Body of pancreas (tissue), 4 donors: ENCODE measurements at places on chromosomes 12 and 14. TPM values are rescaled to one million over a fixed set of nuclear protein-coding genes. Genes with fewer than 3 reads are reported as not detected.

GRCh38 chr12:108947097-108947496 is 67.2 kb downstream of the DAO start:
- DNase-seq: no peak

DNA sequence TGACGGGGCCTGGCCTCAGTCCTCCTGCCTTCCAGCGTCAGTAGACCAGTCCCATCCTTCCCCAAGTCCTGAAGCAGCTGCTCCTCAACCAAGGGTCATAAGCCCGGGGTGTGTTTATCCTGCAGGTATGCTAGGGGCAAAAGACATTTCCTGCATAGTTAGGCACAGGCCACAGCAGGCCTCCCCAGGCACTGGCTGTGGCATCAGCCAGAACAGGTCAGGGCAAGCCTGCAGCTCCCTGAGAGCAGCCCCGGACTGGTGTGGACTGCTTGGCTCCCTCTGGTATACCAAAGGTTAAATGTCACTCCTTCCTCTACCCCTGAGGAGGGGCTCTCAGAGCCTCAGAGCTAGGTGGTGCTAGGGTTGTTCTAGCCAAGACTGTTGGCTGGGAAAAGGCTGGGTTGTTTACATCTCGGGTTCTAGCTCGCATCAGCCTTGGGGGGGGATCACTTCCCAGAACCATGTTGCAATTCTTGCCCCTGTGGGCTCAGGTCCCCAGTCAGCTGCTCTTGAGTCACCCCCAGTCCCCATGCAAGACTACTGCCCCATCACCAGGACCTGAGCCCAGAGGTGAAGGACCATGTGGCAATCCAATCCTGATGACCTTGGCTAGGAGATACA is 2.9 kb downstream of the MMP14 start:
- no peak for DNase-seq

The PROX2 gene
- 0.52 TPM for total RNA-seq

- DNase-seq: peak; percentile 73
These were observed 44.7 kb downstream of the CCDC88C start for GRCh38 chr14:91372671-91373495.

- DNase-seq: no peak
These were observed 7.2 kb upstream of the FOXN3 start for GRCh38 chr14:89424241-89424640.

DNA sequence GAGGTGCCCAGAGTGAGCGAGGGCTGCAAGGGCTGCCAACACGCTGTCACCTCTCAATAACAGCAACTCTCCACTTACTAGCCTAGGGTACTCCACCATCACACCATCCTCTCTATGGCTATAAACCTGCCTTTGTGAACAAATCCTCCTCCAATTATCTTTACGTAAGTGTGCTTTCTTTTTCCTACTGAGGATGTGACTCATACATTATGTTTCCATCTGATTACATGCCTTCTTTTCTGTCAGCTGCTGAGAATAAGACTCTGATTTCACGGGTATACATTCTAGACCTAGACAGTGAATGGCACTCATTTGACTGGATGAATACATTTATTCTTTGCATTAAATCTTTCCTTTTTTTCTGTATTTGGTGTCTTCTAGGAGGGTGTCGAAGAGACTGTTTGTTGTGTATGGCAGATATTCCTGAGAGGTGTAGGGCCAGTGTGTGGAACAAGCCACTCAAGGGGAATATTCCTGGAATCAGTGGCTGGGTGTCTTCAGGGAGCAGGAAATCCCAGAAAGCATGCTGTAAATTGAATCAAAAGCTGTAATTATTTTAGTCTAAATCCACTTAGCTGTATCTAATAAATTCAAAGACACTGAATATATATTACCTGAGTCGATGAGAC is 327.3 kb upstream of the TMTC1 start:
- DNase-seq: no peak

The REP15 gene
- total RNA-seq: 1.0 TPM

The CLMN gene
- total RNA-seq: 54.7 TPM

DNA sequence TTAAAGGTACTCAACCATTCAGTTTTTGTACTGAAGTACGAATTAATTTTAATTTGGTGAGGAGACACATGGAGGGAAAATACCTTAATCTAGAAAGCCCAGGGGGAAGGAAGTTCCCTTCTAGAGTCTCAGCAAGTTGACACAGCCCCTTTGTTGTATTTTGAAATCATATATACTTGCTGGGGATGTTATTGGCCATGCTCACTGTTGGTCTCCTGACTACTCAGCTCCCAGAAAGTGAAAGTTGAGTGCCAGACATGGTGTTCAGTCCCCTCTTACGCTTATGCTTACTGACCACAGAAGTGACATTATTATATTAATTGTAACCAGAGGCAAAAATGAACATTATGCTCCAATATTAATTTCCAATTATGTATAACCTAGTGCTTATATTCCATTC is 28.1 kb downstream of the ARF6 start:
- DNase-seq: no peak

DNA sequence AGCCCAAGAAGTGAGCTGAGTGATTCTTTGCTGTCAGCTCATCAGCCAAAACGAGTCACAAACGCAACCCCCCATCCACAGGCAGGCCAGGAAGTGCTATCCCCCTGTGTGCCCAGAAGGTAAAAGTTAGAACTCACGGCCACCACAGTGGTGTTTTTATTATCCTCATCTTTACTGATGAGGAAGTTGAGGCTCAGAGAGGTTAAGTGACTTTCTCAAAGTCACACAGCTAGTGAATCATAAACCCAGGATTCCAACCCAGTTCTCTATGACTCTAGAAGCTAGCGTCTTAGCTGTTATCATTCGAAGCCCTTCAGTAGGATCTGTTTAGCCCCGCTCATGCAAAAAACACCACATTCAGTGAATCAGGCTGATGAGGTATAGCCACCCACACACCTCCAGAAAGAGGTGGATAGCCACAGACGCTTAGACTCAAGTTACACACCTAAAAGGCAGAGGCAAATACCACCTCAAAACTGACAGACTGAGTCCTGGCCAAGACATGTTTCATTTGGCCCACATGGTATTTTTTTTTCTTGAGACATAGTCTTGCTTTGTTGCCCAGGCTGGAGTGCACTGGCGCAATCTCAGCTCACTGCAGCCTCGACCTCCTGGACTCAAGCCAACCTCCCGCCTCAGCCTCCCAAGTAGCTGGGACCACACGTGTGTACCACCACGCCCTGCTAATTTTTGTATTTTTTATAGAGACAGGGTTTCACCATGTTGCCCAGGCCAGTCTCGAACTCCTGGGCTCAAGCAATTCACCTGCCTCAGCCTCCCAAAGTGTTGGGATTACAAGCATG is 100.7 kb downstream of the SCARB1 start:
- no peak for DNase-seq

- DNase-seq: no peak
These were observed 329.3 kb upstream of the OR4E1 start for GRCh38 chr14:22002860-22003284.

- DNase-seq: peak; percentile 78
These were observed 203.4 kb downstream of the KIF26A start for GRCh38 chr14:104341532-104342434.

The EPYC gene
- not detected for total RNA-seq

DNA sequence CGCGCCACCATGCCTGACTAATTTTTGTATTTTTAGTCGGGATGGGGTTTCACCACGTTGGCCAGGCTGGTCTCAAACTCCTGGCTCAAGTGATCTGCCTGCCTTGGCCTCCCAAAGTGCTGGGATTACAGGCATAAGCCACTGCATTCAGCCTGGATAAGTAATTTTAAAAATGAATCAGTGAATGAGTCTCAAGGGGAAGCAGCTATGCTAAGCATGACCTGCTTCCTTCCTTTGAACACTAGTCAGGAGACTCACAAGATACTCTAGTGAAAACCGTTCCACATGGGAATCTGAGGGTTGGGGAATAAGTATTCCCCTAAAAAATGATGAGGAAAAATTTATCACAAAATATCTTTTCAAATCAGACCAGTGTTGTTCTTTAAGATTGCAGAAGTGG is 10.7 kb upstream of the FAM234B start:
- no peak for DNase-seq

DNA sequence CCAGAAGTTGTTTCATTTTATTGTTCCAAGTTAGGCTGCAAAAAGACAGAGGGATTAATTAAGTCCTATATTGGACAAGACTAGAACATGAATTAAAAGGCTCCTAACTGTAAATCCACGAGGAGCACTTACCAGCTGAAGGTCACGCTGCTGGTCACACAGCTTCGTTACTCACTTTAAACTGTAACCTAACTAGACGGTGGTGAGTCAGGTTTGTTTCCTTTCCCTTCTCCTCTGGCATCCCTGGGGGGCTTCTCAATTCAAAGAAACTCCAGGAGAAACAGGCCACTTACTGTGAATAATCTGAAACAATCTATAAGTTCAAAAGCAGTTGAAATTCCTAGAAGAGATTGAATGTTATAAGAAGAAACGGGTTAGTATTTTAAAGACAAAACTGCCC is 331.4 kb downstream of the BCAT1 start:
- DNase-seq: no peak

GRCh38 chr12:102821149-102821548 is 95.9 kb downstream of the PAH start:
- DNase-seq: no peak

DNA sequence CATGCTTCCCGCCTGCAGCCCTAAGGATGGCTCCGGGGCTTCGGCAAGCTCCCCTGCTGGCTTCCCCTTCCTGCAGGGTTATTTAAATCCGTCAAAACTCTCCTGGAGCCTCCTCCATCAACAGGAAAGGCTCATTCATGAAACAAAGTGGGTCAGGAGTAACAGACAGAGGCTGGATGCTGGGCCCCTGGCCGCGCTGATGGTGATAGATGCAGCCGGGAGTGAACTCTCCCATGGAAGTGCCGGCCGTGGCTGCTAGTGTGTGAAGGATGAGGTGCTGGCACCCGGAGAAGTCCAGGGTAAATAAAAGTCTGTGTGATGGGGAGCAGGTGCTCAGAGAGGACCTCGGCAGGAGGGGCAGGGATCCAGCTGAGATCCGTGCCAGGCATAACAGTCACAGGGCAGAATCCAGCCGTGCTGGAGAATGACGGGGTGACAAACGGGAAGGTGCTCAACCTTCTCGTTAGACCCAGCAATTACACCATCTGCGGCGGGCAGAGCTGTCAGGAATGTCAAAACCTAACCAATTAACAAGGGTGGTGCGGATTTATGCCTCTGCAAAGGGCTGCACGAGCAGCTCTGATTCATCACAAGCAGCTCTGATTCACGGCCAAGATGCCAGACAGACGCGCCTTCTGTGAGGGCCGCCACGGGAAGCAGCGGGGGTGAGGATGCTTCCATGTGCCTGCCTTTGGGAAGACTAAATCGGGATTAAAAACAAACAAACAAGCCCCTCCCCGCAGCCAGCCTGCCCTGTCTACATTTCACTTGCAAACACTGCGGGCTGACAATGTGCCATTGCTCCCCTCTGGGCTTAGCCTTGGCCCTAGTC is 55.6 kb downstream of the SYNE3 start:
- no peak for DNase-seq

The P2RX2 gene
- 1.0 TPM for total RNA-seq

The TMEM63C gene
- total RNA-seq: 3.6 TPM

The SLC38A4 gene
- total RNA-seq: 8.0 TPM

The BDKRB2 gene
- total RNA-seq: 9.6 TPM

DNA sequence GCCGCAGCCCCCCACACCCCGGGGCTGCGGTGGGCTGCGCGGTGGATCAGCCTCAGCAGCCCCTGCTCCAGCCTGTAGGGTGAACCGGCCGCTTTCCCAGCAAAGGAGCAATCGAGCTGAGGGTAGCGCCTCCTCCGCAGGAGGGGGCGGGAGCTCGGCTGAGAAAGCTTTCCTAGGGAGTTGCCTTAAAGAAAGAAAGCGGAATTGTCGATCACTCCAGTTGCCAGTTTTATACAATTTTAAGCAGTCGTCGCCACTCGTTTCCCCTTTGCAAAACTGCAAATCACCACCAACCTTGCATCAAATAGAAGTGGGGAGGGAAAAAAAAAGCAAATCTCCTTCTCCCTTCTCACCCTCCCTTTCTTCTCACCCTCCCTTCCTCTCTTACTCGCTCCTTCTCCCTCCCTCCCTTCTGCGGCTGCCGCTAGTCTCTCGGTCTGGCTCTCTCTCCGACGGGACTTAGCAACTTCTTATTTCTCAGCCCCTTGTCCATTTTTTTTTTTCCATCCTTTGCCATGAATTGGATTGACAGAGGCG is at the start of gene PDE3A:
TSS of gene PDE3A (plus strand) at position 424 of the 537 bp plus-strand sequence. CDS start 748 bp downstream, outside the sequence.
- peak; percentile 42 for DNase-seq

The CKAP4 gene
- total RNA-seq: 30.6 TPM

DNA sequence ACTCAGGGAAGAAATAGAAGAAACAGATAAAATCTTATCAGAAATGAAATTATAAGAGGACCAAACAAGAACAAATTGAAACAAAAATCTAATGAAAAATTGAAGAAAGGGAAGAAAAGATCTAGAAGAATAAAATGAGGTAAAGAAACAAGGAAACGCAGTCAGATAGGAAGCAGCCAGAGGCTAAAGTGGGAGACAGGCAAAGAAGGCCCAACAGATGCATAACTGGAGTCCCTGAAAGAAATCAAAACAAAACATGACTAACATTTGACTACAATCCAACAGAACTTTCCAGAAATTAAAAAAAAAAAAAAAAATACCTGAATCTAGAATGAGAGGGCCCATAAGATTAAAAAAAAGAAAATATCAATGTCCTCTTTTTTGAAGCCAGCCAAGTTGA is 65.6 kb downstream of the AMN start:
- no peak for DNase-seq

The ABCD2 gene
- total RNA-seq: under 0.01 TPM

GRCh38 chr12:11785712-11786111 is 136.2 kb downstream of the ETV6 start:
- no peak for DNase-seq

The SERPINA3 gene
- 1,783 TPM for total RNA-seq

The JAG2 gene
- total RNA-seq: 13.5 TPM

GRCh38 chr12:53757101-53757770 is 5.5 kb upstream of the CISTR start:
- peak; percentile 86 for DNase-seq

The TPPP2 gene
- 1.3 TPM for total RNA-seq

DNA sequence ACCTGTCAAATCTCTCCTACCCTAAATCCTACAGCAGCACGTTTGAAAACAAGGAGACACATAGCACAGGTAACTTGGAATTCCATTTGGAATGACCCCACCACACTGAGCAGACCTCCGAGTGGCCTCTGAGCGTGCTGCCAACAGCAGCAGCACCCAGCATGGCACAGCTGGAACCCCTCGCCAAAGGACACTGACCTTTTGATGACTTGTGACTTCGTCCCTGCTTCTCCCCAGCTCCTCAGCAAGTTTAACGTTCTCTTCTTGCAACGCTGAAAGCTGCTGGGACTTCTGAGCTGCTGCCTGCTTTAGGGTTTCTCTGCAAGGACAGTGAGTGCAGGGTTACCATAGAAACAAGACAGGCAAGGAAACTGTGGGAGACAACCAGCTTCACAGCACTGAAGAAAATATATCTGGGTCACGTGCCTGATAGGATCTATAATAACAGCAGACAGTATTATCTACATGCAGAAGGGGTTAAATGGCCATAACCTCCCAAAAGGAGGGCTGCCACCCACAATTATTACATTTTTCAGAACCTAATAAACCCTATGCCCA is 43.3 kb upstream of the VPS33A start:
- DNase-seq: no peak

DNA sequence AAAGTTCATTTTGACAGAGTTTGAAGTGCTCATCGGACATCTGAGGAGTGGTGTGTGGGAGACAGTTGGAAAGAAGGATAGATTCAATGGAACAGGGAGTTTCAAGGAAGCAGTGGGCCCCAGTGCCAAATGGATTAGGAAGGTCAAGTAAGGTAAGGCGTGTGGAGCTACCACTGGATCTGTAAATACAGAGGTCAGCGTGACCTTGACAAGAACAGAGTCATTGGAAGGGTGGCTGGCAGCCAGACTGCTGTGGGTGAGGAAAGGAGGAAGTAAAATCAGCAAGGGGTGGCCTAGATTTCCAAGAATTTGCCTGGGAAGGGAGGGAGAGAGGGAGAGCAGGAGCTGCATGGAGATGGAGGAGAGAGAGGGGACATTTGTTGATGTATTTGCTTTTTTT is 68.2 kb upstream of the IGF1 start:
- peak; percentile 22 for DNase-seq
